ENCODE measurements at places on chromosomes 7 and 10.

- no peak for DNase-seq
Observed at GRCh38 chr7:30034501-30034900, 6.3 kb downstream of the PLEKHA8 start.

DNA sequence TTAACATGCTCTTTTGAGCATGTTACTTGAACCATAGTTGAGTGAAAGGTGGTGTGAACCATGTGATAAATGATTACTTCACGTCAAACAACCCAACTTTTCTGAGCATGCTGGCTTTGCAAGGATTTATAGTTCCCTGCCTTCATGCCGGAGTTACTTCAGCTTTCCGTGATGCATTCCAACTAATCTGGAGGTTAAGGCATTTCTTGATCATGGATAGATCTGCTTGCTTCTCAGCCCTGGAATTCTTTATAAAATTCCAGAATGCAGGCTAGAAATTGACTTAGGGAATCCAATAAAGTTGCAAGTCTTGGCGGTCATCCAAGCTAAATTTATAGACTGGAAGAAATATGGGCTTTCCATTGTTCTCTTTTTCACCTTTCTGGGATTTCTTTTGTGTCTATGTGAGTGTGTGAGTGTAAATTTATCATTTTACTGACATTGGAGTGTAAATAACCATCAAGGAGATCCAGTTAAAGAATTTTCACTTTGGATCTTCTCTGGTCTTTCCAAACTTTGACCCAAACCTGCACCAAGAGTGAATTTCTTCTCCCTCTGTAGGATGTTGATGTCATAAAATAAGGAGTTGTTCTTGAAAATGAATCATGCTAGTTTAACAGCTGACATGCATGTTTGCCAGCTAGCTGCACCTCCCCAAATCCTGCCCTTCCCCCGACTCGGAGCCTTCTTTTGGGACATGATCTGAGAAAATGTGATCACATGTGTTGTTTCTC, 289.0 kb downstream of the TWIST1 start:
- no peak for DNase-seq

DNA sequence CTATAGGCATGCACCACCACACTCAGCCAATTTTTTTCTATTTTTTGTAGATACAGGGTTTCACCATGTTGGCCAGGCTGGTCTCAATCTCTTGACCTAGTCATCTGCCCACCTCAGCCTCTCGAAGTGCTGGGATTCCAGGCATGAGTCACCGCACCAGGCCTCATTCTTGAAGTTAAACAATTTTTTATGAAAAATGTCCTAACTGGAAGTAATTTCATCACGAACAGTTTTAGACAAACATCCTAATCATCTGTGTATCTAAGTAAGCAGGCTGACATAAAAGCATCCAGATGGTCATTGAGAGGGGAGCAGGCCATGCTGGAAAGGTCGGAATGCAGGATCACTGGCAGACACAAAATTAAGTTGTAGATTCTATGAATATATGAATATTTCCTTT, 269.1 kb downstream of the ZMYND11 start:
- no peak for DNase-seq

- DNase-seq: no peak
Observed at GRCh38 chr10:62851442-62851841, 35.3 kb upstream of the EGR2 start.

DNA sequence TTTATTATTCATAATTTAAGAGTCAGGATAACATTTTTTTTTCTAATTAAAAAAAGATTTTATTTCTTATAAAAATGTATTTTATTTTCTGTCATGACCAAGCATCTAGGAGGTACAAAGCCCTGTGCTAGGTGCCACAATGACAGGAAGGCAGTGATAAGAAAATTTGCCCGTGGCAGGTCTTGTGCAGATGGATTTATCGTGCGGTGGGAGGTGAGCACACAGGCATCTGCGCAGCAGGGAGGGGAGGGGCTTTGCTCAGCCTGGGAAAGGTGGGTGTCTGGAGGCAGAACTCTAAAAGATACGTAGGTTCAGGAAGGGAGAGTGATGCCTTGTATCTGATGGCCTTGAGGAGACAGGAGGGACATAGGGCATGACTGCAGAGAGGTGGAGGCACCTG, 115.6 kb downstream of the ABCA13 start:
- no peak for DNase-seq

DNA sequence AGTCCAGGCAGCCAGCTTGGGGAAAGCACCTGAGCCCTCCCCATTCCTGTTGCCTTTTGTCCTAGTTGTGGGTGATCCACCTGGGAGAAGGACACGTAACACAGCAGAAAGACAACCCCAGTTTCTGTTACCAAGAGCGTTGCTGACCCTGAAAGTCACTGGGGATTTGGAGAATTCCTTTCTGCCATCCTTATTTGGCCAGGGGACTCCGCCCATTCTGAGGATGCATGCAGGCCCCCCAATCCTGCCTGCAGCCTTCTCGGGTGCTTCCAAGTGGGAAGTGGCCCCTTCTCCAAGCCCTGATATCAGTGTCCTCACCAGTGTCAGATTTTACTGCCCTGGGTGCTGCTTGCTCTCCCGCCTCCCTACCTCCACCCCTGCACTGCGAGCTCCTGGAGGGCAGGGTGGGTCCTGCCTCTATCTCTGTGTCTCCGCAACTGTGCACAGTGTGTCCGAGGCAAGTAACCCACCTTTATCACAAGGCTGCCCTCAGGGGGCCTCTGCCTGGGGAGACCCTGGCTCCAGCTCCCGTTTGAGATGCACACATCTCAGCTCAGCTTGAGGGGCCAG, 9.2 kb upstream of the ADCY1 start:
- no peak for DNase-seq

DNA sequence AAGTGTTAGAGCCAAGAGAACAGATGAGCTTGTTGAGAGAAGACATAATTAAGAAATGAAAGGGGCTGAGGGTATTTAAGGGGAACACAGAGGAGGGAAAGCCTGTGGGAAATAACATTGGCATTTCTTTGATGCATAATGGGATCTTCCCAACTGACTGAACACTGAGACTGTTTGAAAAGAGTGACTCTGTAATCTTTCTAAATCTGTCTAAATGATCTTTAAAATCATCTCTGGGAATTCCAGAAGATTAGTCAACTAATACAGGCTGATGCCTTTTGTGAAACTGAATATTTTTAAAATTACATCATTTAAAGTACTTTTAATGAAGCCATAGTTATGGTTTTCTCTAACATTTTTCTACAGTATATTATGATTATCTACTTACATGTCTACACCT, 17.4 kb upstream of the SLC35G1 start:
- DNase-seq: no peak

DNA sequence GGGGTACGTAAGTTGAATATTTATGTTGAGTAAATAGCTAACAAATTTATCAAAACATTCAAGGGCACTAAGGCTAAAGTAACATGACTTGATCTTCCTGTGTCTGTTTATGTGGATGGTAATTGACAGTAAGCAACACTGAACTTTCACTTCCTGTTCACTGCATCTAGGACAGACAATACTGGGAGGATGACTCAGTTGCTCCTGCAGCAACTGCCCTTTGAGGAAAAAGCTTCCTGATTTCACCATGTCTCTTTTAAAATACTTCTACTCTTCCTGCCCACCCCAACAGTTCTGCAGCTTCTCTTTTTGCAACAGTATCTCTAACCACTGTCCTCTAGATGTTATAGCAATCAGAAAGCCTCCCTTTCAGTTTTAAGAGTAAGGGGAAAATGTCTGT, 76.6 kb upstream of the HGF start:
- DNase-seq: no peak

- no peak for DNase-seq
Observed at GRCh38 chr10:48389272-48389671, 82.8 kb downstream of the MAPK8 start.

DNA sequence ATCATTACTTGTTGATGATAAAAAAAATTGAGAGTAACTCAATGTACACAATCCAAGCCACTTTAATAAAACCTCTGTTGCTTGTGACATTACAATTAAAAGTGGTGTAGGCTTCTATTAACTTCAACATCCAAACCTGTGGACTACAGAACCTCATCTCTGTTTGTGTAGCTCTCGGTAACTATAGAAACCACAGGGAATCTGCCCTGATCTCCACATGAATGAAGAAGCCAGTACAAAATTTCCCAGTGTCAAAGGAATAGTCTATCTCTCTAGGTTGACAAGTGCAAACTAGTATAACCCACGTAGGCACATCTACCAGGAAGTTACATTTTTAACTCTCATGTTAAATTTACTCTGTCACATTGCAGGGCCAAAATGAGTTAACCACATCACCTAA, 204.3 kb downstream of the CHCHD3 start:
- DNase-seq: no peak

DNA sequence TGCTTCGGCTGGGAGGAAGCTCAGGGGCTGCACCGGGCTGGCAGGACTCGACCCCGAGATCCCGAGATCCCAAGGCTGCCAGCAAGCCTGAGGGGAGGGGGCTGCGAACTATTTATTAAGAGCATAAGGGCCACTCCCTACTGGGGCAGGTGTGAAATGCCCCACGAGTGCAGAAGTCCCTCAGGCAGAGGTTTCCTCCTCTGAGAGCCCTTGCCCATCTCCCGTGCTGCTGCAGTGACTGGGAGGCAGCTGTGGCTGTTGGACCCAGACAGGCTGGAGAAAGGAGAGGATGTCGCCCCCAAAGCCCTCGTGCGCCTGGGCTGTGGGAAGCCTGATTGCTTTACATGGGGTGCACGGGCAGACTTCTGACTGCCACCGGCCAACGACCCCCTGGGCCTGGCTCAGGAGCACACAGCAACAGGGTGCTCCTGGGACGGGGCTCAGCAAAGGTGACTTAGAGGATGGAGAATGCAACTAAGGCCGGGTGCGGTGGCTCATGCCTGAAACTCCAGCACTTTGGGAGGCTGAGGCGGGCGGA, 39.8 kb downstream of the RGS10 start:
- no peak for DNase-seq

DNA sequence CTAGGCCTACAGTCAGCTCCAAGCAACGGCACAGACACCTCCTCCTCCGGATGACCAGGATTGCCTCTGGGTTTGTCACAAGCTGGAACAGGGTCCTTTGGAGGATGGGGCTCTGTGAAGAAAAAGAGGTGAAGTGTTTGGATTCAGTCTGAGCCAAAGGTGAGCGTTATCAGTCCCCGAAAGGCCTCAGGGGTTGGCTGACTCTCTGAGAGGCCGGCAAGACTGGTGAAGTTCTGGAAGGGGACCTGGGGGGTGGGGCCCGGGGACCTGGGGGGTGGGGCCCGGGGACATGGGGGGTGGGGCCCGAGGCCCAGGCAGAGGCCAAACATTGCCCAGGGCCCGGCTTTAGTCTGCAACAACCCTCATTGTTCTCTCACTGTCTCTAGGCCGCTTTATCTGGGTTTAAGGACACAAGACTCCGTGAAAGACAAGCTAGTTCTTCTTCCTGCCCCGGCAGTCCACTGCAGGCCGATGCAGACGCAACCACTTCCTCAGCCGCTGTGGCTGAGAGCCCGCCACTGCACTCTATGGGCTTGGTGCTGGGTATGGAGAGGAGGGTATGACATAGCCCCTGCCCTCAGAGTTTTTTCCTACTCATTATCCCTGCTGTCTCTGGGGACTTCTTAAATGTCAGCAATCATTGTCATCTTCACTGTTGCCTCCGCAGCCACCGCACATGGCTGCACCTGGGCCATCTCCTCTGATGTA, 27.4 kb upstream of the PSAP start:
- DNase-seq: no peak

GRCh38 chr7:143460271-143460979, 17.2 kb downstream of the TAS2R60 start:
- no peak for DNase-seq

DNA sequence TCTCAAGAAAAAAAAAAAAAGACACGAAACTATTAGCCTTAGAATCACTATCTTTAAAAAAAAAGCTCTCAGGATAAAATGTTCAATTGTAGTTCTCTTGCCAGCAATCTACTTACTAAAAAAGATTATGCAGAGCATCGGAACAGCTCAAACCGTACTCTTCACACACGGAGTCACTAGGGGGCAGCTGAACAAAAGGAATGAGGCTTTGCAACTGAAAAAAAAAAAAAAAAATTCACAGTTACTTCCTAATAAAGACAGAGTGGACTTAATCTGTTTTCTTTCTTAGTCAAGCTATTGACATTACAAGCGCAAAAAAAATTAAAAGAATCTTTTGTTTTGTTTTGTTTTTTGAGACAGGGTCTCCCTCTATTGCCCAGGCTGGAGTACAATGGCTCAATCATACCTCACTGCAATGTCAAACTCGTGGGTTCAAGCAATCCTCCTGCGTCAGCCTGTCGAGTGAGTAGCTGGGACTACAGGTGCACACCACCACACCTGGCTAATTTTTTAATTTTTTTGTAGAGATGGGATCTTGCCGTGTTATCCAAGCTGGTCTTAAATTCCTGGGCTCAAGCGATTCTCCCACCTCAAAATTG, 11.5 kb downstream of the PMS2 start:
- DNase-seq: peak; percentile 56

GRCh38 chr7:105677410-105677730, 96.1 kb upstream of the EFCAB10 start:
- no peak for DNase-seq

- DNase-seq: no peak
Observed at GRCh38 chr10:73075829-73076228, 20.8 kb downstream of the P4HA1 start.

DNA sequence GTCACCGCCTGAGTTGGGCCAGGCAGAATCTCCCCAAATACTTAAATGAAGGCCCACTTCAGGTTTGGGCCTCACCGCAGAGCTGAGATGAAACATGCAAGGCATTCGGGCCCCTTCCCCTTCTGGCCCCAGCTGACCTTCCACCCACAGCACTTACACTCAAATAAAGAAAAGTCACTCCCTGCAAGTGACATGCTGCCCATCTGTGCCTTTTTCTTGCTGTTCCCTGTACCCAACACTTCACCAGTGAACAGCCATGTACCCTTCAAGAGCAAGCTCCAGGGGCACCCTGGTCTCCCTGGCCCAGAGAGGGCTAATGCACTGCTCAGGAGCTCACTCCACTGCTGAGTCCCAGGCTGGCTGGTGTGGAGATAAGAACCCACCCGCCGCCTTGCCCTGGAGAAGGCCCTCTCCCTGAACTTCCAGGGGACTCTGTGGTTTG, 40.7 kb downstream of the ZCCHC24 start:
- no peak for DNase-seq

GRCh38 chr10:43874984-43875383, 226.3 kb upstream of the ZNF32 start:
- no peak for DNase-seq

DNA sequence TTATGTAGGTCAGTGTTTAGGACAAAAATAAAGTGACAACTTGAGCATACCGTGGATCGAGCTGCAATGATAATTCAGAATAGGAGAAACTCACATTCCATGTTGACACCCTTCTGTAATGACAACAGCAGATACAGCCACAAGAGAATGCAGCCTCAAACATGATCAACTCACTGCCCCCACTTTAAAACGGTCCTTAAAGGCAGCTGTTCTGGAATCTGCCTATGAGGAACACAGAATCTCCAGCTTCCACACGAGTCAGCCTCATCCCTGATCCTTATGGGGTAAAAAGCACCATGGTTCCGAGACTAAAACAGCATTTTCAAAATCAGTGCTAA, 32.5 kb upstream of the DAGLB start:
- DNase-seq: no peak

- no peak for DNase-seq
Observed at GRCh38 chr7:25759286-25759685, 392.7 kb upstream of the NFE2L3 start.

GRCh38 chr7:122260336-122260735, 44.2 kb downstream of the FEZF1 start:
- DNase-seq: no peak

GRCh38 chr7:48899932-48900331, 24.4 kb upstream of the CDC14C start:
- DNase-seq: no peak

GRCh38 chr10:53909791-53910190, 891.2 kb downstream of the PCDH15 start:
- DNase-seq: no peak

GRCh38 chr7:17460001-17460400, 161.5 kb downstream of the AHR start:
- no peak for DNase-seq

GRCh38 chr10:3750006-3750816, 34.8 kb downstream of the KLF6 start:
- DNase-seq: peak; percentile 24

All from WERI-Rb-1 (cell line).